ENCODE measurements at places on chromosomes 12 and 14.
A peak's percentile ranks its signal among the peaks of the same experiment; 100 is the strongest.

- DNase-seq, result no peak
Observed at GRCh38 chr12:69354556-69355187, 4.9 kb upstream of the YEATS4 start.

GRCh38 chr14:76964695-76965094 is 63.8 kb downstream of the IRF2BPL start:
- DNase-seq, result no peak

DNA sequence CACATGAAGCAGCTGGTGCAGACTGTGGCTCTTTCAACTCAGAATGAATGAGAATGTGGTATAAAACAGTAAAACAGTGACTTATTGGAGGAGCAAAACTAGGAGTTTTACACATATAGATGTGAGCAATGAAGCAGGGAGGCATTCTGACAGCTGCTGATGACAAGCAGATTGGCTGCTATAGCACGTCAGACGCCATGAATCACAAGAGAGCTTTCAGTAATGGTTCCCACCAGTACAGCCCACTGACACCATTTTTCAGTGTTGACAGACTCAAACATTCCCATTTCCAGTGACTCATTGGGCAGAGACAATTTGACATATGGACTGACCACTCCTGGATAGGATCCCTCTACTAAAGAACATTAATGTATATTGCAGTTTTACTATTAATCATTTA is 24.6 kb upstream of the FSCB start:
- no peak for DNase-seq

DNA sequence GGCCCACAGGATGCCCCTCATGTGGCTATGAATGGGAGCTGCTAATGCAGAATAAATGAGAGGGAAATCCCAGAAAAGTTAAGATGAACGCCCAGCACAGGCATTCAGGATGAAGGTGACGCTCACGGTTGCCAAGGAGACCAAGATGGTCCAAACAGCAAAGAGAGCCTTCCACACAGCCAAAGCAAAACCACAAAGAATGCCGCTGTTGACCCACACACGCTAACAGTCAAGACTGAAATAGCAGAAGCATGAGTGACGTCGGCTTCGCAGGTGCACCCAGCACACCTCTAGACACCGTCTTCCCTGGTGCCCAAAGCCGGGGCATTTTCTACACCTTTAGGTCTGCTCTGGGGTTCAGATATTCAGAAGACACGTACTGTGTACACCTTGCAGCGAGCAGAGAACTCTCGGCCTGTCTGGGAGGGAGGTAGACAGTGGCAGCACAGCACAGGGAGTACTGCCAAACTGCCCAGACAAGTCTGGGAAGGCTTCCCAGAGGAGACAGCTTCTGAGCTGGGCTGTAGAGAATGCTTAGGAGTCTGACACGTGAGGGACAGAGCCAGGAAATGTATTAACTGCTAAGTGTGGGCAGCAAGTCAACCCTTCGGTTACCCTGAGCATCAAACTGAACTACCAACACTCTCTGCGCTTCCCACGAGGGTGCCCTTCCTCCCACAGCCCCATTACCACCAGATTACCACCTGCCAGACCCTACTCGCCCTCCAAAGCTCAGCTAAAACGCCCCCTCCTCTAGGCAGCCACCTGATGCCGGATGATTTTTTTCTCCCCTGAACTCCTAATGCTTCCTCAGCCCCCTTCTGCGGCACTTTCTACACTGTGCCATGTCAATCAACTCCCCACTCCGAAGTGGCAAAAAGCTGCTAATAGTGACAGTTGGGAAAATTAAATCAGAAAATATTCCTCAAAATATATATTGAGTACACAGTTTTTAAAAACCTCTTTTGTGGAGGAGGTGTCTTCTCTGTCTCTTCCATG is 50.1 kb downstream of the CCDC88C start:
- DNase-seq, result peak; percentile 58

GRCh38 chr14:65003394-65003793 is 16.7 kb downstream of the FNTB start:
- peak; percentile 22 for DNase-seq

DNA sequence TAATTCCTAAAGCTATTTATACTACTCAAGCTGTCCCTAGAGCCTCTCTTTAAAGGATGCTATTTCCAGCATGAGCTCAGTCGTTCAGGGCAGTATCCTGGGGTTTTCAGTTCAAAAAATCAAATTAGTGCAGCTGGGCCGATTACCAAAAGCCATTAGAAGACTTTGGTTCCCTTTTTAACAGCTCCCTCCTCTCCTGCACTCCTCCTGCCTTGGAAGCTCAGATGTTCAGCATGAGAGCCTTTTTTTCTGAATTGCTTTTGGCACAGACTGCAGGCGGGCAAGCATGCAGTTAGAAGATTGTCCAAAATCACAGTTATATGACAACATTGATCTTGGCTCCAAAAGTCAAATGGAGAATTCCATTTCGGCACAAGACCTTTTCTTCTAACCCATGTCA is 179.6 kb downstream of the SLC35F4 start:
- no peak for DNase-seq

DNA sequence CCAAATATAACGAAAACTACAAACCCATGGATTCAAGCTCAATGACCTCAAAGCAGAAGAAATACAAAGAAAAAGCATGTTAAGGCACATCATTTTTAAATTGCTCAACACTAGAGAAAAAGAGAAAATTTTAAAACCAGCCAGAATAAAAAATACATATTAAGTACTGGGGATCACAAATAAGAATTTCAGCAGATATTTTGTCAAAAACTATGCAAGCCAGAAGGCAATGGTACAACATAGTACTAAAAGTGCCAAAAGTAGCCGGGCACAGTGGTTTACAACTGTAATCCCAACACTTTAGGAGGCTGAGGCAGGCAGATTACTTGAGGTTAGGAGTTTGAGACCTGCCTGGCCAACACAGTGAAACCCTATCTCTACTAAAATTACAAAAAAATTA is 10.2 kb downstream of the SGPP1 start:
- no peak for DNase-seq

DNA sequence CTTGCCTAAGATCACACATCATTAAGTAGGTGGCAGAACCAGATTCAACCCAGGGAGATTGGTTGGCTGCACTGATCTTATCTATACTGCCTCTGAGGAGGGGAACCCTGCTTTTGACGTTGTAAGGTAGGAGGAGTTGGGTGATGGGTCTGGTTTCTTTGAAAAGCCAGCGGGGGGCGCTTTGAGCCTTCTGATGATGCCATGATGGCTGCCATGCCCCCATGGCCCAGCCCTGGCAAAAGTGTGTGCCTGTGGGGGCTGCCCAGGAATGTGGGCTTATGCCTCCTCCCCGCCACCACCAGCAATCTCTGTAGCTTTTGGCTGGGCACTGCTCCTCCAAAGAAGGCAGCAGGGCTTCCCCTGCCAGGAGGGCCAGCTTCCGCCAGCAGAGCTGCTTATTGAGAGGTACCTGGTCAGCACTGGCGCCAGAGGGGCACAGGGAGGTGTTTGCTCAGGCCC is 224.3 kb downstream of the SLC41A2 start:
- DNase-seq, result peak; percentile 62
